Stimulated activated CD4-positive, alpha-beta T cell treated with anti-CD3 and anti-CD28 coated beads, Interleukin-12 subunit alpha, Interleukin-12 subunit beta, amount 100 ng/mL, for 4 hours (primary cell): ENCODE measurements at places on chromosomes 2 and 18.

- no peak for DNase-seq
Measured at GRCh38 chr18:26655525-26656430, 107.4 kb upstream of the KCTD1 start.

- no peak for DNase-seq
Measured at GRCh38 chr18:829432-829831, 17.4 kb upstream of the YES1 start.

- no peak for DNase-seq
Measured at GRCh38 chr2:28454016-28454930, 41.6 kb upstream of the PLB1 start.

DNA sequence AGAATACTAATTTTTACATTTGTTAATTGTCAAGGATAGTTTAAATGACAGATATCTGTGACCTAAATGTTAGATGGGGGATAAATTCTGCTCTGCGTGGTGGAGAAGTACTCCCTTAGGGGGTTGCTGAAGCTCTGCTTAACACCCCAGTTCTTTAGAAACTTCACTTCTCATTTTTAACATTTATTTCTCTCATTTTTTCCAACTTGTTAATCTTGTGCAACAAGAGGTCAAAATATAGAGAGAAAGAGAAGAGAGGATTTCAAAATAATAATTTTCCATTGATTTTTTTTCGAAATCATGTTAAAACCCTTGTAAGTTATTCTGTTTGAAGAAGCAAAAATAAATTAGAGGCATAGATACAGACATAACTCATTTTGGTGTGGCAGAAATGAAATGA is 61.3 kb upstream of the SLC8A1 start:
- DNase-seq, result no peak

GRCh38 chr2:15745350-15745749 is 153.7 kb downstream of the DDX1 start:
- DNase-seq, result no peak

DNA sequence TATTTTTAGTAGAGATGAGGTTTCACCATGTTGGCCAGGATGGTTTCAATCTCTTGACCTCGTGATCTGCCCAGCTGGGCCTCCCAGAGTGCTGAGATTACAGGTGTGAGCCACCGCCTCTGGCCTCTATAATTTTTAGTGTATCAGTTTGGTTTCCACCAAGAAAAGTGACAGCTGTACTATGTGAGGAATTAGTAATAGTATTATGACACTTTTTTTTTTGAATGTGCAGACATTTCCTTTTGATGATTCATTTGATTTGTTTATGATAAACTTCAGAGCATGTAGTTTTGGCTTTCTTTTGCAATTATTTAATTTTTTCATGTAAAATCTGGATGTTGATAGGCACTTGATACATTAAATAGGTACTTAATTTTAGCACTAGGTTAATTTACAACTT is 61.5 kb downstream of the PTPN4 start:
- no peak for DNase-seq

DNA sequence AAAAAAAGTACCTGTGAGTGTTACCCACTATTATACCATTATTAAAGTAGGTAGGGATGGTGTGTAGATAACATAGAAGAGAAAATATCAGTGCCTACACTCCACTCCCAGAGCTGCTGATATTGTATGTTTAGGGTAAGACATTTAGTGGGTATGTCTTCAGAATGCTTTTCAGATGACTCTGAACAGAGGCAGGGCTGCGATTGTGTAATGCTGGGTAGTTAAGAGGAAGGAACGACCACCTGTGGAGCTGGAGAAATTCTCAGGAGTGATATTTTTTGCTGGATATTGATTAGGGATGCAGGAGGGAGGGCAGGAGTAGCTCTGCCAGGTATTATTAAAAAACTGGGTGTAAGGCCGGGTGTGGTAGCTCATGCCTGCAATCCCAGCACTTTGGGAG is 2.8 kb downstream of the CNOT11 start:
- no peak for DNase-seq

DNA sequence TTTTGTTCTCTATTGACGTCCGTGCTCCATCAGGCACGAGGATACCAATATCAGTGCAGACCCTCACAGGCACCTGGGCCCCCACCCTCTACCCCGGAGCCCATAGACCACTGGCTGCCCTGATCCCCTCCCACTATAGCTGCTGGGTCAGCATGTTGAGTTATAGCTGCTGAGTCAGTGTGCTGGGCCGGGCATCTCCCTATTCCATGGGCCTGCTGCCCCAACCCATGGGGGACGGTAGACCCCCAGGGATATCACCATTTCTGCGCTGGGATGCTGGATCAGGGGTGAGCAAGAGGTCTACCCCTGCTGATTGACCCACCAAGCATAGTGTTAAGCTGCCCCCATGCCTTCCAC is 100.1 kb upstream of the ST3GAL5 start:
- DNase-seq, result no peak

DNA sequence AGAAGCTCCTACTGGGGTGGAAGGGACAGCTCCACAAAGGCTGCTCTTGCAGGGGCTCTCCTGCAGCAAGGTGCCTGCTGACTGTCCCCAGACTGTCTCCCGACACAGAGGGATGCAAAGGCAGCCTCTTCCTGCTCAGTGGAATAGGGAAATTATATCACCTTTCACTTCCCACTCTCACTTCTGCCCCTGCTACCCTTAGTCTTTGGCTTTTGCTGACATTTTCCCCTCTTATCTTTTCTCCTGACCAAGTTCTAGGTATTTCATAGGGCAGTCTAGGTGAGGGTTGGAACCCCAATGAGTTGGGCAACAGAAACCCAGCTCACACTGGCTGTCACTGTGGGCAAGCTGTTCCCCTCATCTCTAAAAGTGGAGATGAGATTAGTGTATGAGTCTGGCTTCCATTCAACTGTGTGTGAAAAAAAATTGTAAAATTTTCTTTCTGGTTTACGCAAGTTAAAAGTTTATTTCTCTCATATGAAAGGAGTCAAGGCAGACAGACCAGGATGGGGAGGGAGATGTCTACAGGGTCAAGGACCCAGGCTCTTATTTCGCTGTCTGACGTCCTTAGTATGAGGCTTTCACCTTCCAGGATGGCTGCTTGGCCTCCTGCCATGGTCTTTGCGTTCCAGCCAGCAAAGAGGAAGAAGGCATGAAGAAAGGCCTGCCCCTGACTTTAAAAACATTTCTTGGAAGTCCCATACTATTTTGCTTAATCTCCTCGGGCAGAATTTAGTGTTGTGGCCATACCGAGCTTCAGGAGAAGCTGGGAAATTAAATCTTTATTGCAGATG is 7.5 kb upstream of the MOCOS start:
- no peak for DNase-seq

- no peak for DNase-seq
Measured at GRCh38 chr2:68352651-68353391, 12.3 kb upstream of the PLEK start.

DNA sequence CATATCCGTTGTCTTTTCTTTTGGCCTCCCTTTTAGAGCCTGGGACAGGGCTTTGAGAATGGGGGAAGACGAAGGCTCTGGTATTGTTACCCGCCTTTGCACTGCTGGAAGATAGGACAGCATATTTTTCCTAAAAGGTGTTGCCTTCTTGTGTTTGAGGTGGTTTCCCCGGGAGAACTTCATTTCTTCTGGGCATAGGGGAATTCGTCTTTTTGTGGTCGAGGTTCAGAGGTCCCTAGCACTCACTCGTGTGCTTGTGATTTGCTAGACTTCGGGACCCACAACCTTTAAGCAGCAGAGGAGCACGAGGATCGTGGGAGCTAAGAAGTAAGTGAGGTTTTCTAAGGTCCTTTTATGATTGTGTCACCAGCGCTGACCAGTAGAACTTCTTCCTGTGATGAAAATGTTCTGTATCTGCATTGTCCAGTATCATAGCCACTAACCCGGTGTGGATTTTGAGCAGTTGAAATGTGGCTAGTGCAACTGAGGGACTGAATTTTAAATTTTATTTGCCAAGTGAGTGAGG is 611 bp downstream of the ZNF512 start:
- no peak for DNase-seq
